Omental fat pad (tissue), 4 donors: ENCODE measurements at places on chromosomes 7 and 10.

DNA sequence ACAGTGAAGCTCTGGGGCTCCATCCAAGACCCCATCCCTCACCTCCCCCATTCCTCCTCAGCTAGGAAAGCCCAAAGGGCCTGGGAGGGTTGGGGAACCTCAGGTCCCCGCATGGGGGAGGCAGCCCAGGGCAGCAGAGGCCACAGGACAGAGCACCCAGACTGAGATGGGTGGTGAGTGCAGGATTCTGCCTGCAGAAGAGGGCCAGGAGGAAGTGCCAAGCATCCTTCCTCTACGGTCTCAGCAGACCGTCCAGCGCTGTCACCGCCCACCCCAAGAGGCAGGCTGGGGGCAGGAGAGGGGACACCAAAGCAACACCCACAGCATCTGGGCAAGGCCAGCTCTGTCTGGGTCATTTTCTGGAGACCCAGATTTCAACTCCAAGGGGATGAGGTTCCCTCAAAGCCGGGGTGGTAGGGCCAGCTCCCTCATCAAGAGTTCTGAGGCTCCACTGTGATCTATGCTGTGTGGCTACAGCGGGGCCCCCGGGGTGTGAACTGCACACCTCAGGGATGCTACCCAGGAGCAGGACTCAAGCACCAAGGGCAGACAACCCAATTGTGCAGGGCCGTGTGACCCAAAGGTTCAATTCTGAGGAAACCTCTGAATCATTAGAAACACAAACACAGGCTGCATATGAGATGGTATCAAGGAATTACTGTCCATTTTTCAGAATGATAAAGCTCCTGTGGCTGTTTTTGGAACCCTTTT is 46.8 kb downstream of the CAMK2B start:
- DNase-seq = peak; percentile 15

DNA sequence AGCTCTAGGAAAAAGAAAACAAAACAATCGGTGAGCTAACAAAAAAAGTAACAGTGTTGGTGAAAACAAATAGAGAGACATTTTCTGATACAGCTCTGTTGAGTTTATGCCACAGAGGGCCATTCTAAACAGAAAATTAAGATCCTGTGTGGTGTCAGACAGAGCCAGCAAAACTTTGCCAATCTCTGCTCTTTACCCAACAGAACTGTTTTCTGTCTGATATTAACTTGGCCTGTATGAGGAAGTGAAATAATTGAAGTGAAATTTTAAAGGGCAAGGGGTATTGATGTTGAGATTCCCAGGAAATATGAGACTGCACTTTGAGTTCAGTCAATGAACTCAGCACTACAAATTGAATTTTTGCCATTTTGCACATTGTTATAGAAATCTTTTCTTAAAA is 101.0 kb downstream of the AOAH start:
- no peak for DNase-seq

- no peak for DNase-seq
Observed at GRCh38 chr10:46220872-46221538, 65.8 kb upstream of the ANTXRL start.

- no peak for DNase-seq
Observed at GRCh38 chr10:73837072-73837471, 25.7 kb upstream of the NDST2 start.

GRCh38 chr10:13712837-13713581 is 126.2 kb downstream of the PRPF18 start:
- peak; percentile 60 for DNase-seq

GRCh38 chr10:52216852-52217251 is 97.2 kb upstream of the DKK1 start:
- no peak for DNase-seq

- no peak for DNase-seq
Observed at GRCh38 chr7:15831606-15832005, 145.1 kb upstream of the MEOX2 start.

- no peak for DNase-seq
Observed at GRCh38 chr10:47300429-47300931, 483 bp downstream of the GDF10 start.

DNA sequence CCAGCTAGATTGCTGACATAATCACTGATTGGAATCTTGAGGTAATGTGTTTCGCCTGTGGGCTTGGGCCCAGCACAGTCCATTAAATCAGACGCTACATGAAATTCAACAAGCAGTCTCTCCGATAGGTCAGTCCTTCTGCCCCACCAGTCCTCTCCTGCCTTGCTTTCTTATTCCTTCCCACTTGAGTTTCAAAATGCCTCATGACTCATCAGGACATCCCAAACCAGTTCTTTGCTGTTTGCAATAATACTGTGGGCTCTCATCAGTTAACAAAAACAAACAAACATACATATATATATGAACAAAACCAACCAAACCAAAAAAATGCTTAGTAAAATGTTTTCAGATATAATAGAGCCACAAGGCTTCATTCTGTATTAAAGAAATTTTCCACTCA is 599.0 kb downstream of the SORCS1 start:
- no peak for DNase-seq

DNA sequence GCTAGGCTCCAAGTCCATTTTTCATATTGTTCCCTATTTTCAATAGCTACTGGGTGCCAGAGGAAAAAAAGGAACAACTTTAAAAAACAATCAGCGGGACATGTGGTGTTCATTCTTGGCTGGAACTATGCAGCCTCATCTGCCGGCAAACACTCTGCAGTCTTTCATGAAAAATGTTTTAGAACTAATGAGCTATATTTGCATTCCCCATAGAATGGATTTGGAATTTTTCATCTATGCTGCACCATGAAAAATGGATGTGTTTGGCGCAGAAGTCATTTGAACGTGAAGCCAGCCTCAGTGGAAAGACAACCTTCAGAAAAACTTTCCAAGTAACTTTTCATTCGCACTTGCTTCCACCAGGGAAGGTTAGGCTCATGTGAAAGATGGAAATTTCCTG is 270.5 kb downstream of the SKAP2 start:
- DNase-seq = no peak

DNA sequence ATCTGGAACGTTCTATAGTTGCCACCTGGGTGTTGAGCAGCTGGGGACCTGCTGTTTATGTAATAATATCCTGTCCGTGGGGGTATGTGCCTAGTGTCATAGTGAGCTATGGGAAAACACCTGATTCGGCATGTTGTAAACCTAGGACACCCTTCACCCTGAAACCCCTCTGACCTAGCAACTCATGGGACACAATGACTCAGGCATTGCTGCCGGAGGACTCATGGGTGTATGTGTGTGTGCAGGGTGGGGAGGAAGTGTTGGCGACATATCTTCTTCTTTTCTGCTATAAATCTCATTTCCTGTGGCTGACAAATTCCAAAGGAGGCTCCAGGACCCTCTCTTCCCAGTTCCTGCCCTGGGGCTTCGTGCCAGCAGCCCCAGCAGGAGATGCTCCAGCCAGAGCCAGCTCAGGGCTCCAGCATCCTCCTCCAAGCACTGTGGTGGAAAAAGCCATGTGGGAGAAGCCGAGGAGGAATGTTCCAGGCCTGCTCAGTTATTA is 77.0 kb upstream of the PODXL start:
- DNase-seq = no peak

- no peak for DNase-seq
Observed at GRCh38 chr10:130234171-130234965, 98.2 kb downstream of the GLRX3 start.

GRCh38 chr10:64115908-64116643 is 594.9 kb downstream of the REEP3 start:
- DNase-seq = no peak

DNA sequence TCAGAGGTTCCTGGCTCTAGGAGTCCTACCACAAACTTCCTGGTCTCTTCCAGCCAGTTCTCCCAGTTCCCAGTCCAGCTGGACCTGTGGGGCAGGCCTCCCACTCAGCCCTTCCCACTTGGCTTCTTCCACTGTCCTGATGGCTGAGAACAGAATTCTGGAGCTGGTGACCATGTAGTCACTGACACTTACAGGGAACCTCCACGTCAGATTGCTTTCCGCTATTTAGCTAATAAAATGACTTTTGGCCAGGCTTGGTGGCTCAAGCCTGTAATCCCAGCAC is 63.5 kb upstream of the ZRANB1 start:
- DNase-seq = no peak

DNA sequence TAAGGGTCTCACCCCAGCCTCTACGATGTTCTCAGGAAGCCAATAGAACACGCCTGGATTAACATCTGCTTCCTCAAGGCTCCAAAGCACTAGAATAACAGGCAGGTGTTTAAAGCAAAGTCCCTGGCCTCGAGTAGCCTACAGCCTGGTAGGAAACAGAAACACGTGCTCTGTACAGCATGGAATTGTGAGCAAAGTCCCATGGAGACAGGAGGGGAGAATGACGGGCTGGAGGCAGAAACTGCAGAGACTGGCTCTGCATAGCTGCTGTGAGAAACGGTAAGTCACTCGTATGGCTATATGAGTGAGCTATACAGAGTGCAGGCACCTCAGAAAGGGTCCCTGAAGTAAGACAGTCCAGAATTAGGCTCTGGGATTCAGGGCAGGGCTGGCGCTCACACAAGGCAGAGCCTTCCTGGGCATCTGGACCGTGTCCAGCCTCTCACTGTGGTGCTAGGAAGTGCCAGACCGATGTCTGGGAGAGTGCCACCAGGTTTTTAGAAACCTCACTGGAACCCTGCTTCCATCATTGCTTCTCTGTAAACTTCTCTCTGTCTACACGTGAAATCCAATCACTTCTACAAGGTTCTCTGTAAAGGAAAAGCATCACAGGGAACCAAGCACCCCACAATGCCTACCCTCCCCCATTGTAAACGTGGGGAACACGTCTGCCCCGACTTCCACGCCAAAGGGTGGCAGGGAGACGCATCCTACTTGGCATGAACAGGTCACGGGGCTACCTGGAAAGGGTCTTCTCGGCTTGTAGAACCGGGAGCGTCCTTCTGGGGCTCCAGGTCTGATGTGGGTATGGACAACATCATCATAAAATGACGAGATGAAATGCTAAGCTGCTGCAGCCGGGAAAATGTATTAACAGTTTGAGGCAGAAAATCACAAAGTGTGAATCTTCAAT is 38.8 kb upstream of the SHH start:
- DNase-seq = no peak

DNA sequence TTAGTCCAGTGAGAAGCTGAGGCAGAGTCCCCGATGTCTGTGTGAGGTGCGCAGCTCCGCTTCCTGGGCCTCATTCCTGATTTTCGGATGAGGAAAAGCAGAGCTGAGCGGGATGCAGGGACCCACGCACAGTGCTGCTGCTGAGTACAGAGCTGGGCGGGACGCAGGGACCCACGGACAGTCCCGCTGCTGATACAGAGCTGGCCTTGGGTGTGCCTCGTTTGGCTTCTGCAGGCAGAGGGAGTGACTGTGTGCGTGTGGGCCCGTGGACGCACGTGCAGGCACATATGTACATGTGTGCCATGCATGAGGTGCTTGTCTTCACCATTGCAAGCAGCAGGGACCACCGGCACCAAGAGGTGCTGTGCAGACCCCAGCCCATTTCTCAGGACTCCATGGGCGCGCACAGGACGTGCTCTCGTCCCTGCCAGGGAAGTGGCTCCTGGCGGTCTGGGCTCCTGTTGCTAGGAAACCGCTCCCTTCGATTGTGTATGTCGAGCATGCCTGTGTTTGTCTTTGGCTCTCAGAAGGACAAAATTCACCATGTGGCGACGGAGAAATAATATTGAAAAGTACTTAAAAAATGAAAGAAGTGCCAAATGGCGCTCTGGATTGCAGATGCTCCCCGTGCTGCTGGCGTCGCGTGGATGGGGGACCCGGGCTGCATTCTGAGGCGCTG is 303.8 kb upstream of the MKI67 start:
- DNase-seq = no peak

GRCh38 chr7:50762337-50762736 is 20.4 kb downstream of the GRB10 start:
- DNase-seq = no peak

GRCh38 chr10:6207658-6208057 is 4.9 kb downstream of the PFKFB3 start:
- DNase-seq = no peak

DNA sequence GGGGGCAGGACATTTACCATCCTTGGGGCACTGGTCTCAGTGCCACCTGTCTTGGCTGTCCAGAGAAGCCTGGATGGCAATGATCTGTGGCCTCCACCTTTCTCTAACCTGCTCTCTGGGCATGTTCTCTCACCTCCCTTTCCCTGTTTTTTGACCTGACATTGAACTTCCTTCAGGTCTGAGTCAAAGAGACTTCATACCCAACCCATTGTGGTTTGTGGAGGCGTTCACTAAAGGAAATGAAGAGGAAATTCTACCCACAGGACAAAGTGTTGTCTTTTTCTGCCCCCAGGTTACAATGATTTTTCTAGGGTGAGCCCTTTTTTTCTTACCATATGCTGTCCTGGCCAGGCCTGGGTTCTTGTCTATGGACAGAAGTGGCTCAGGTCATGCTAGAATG is 76.6 kb downstream of the CYP26A1 start:
- DNase-seq = no peak

- DNase-seq = no peak
Observed at GRCh38 chr7:158161194-158161593, 426.4 kb downstream of the PTPRN2 start.

GRCh38 chr7:45219130-45219529 is 61.5 kb downstream of the RAMP3 start:
- DNase-seq = no peak

DNA sequence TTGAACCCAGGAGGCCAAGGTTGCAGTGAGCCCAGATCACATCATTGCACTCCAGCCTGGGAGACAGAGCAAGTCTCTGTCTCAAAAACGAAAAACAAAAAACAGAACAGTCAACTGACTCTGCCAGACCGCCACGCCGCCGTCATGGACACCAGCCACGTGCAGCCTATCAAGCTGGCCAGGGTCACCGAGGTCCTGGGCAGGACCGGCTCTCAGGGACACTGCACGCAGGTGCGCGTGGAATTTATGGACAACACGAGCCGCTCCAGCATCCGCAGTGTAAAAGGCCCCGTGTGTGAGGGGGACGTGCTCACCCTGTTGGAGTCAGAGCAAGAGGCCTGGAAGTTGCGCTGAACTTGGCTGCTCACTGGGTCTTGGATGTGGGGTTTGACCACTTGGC is 470.0 kb downstream of the CALN1 start:
- DNase-seq = no peak

DNA sequence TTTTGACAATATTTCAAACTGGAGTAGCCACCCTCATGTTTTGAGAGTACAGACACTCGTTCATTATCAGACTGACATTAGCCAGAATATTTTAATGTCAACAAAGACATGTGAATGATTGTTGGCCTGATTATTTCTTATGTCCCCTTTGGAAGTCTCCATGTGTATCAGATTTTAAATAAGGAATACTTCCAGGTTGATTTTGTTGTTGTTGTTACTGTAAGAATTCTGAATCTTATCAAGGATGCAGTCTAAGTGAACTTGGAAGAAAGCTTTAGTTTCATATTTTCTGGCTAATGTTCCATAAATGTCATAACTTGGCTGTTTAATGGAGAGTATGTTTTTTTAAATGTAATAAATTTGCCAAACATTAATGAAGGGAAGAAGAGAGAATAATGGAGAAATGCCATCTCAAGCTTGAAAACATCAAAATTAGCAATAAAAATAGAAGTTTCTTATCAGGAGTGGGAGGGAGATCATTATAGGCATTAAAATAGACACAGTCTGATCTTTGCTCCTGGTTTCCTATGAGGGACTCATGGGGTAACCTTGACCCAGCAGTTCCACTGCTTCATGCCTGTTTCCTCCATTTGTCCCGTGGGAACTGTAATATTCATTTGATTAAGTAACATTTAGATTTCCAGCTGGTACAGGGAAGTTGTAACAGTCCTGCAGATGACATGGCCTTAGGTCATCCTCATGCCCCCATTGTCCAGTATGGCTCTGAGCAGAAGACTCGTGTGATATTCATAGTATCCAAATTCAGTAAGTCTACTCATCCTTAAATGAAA is 122.4 kb upstream of the KIAA1217 start:
- no peak for DNase-seq
